ENCODE measurements at places on chromosomes 3 and 15. TPM values are rescaled to one million over a fixed set of nuclear protein-coding genes. Genes with fewer than 3 reads are reported as not detected.

The IL17RD gene
- 10.7 TPM for total RNA-seq

The PLAAT1 gene
- total RNA-seq = 1.7 TPM

The LMAN1L gene
- not detected for total RNA-seq

- peak; percentile 89 for DNase-seq
- H3K27ac ChIP-seq = peak within 1 kb of the TSS; percentile 98
- H3K4me1 ChIP-seq = peaks cover 11% of the 10 kb centered on the region
- peaks cover 4% of the 10 kb centered on the region for H3K27me3 ChIP-seq
- H3K4me3 ChIP-seq = peak within 1 kb of the TSS; percentile 94
Measured at GRCh38 chr3:122793568-122794416, at the start of gene HSPBAP1. Gene HSPBAP1 (minus strand): TSS chr3:122793831. CDS start chr3:122793680, 151 bp downstream.

DNA sequence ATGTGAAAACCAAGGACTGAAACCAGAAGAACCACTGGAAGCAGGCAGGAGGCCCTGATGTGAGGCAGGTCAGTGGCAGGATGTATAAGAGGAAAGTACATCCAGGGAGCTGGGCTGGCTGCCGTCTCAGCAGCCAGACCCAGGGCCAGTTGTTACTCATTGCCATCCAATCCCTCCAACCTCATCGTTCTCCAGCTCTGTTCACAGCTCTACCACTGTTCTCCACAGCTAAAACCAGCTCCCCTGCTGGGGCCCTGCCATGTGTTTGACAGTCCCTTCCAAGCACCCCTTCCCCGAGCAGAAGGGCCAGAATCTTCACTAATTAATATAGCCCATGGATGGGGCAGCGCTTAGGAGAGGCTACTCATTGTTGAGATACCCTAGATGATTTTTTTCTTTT is 206.6 kb downstream of the MECOM start:
- no peak for DNase-seq
- peaks cover 44% of the 10 kb centered on the region for H3K4me1 ChIP-seq
- no peak overlapping the region for H3K27ac ChIP-seq
- no peaks in the 10 kb centered on the region for H3K36me3 ChIP-seq
- no peak overlapping the region for H3K4me3 ChIP-seq
- H3K27me3 ChIP-seq = no peaks in the 10 kb centered on the region

The IQCF5 gene
- total RNA-seq = not detected

DNA sequence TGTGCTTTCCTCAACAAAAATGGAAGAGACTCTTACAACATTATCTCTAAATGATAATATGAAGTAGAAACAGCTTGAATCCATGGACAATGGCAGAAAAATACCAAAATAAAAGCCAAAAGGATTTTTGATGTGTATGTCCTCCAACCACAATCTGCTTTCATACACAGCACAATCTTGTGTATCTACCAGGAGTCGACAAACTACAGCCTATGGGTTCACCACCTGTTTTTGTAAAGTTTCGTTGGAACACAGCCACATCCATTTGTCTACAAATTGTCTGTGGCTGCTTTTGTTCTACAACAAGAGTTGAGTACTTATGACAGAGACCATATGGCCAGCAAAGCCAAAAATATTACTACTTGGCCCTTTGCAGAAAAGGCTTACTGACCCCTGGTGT is 88.7 kb upstream of the UBE2E2 start:
- H3K36me3 ChIP-seq = no peaks in the 10 kb centered on the region
- DNase-seq = no peak
- no peaks in the 10 kb centered on the region for H3K4me1 ChIP-seq
- no peaks in the 10 kb centered on the region for H3K27me3 ChIP-seq
- no peak overlapping the region for H3K27ac ChIP-seq

GRCh38 chr15:35606450-35606779 is 60.5 kb upstream of the DPH6 start:
- no peaks in the 10 kb centered on the region for H3K36me3 ChIP-seq
- peaks cover 4% of the 10 kb centered on the region for H3K4me1 ChIP-seq
- H3K27me3 ChIP-seq = no peaks in the 10 kb centered on the region
- H3K27ac ChIP-seq = no peak overlapping the region
- no peak for DNase-seq

DNA sequence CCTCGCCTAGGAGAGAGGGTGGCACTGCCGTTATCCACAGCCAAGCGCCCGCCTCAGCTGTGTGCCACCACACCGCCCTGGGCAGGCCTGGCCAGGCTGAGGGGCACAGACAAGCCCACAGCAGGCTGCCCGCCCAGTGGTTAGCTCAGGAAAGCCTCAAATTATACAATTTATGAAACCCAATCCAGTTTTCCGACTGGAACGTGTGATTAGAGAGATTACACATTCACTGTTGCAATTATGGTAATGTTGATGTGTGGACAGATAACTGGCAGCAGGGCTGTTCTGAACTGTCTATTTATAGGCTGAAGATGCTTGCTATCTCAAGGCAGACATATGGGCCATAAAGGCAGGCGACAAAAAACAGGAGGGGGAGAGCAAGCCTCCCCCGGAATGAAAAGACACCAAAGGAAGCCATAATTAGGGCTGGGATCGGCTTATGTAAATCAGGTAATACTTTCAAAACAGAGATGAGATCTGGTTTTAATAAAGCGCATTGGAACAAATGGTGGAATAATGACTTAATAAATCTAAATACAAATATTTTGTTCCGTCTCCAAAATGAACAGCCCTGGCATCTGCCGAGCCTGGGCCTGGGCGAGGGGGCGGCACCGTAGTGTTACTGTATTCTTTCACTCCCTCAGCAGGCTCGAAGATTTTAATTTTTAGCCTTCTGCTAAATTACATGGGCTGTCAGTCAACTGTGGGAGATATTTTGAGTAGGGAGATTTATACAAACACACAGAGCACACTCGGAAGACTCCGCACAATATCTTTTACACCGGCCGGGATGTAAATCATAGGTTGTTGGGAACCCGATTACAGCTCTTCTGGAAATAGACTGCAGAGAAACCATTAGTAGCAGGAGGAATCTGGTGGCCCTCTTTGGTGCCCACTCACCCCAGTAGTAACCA is 103.1 kb upstream of the TLE3 start:
- H3K4me3 ChIP-seq = no peak overlapping the region
- DNase-seq = no peak
- no peak overlapping the region for H3K27ac ChIP-seq
- peaks cover 6% of the 10 kb centered on the region for H3K4me1 ChIP-seq

DNA sequence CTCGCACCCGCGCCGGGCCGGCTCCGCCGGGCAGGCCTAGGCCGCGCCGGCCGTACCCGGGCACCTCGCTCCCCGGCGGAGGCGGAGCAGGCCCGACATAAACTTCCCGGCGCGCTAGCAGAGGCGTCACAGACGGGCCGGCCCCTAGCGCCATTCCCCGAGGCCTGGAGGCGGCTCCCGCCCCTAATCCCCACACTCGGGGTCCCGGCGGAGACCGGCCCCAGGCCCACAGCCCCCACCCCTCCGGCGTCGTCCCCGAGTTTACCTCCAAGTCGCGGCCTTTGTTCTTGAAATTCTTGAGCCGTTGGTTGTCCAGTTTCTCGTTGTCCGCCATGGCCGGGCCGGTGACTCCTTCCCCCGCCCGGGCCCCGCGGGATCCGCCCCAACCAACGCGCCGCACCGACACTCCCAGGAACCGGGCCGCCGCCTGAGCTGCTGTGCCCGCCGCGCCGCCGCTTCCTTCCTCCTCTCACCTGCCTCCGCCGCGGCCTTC is 376 bp downstream of the KPNA4 start:
- no peak overlapping the region for H3K27ac ChIP-seq
- no peak for DNase-seq
- H3K4me3 ChIP-seq = peak overlapping the region; percentile 25
- H3K4me1 ChIP-seq = peaks cover 45% of the 10 kb centered on the region
- H3K36me3 ChIP-seq = peaks cover 31% of the 10 kb centered on the region
- peaks cover 22% of the 10 kb centered on the region for H3K27me3 ChIP-seq

DNA sequence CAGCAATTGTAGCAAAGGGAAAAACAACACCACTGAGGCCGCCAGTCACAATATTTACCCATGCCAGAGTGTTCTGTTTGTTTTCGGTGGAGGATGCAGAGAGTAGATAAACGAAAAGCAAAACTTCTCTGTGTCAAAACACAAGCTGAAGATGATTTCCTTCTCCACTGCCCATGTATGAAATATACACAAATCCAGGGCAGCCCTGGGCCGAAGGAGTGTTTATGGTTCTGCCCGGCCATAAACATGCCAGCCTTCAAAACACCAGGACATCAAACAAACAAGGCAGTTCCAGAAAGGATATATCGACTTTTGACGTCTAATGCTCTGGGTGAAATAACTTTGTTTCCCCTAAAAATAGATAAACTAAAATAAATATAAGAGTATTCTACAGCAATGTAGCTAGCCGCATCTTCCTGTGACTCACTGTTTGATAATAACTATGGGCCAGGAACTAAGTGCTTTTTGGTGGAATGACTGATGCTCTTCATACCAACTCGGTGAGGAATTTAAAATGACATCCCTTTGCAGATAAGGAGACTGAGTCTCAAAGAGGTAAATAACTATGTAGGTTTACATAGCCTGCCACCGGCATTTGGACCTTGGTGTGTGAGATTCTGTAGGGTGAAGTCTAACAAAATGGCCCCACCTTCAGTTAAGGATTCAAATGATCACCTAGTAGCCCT is 82.8 kb downstream of the MAGI1 start:
- no peak overlapping the region for H3K4me3 ChIP-seq
- H3K27ac ChIP-seq = no peak overlapping the region
- H3K4me1 ChIP-seq = peaks cover 46% of the 10 kb centered on the region
- H3K36me3 ChIP-seq = peaks cover 3% of the 10 kb centered on the region
- DNase-seq = no peak
- peaks cover 4% of the 10 kb centered on the region for H3K27me3 ChIP-seq

DNA sequence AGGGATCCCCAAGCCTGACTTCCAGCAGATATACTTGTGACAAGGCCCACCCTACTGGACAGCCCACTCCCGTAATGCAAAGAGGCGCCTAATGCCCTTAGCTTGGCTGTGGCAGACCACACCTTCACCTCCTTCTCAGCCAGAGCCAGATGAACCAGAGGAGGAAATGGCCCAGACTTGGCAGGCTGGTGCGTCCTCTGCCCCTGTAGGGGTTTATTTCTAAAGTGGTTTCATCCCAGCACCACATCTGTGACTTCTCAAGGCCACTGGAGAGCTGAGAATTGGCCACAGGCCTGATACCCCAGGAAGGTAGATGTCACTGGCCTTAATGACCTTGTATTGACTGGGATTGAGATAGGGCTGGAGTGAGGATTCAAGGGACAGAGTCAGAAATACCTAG is 29.5 kb downstream of the BOC start:
- no peaks in the 10 kb centered on the region for H3K36me3 ChIP-seq
- H3K27ac ChIP-seq = no peak overlapping the region
- no peak overlapping the region for H3K4me3 ChIP-seq
- DNase-seq = no peak
